Posterior vena cava (tissue), 2 donors: ENCODE measurements at places on chromosomes 11 and 22.

GRCh38 chr11:61589961-61590360 lies 9.1 kb upstream of the SYT7 start:
- no peak for DNase-seq

DNA sequence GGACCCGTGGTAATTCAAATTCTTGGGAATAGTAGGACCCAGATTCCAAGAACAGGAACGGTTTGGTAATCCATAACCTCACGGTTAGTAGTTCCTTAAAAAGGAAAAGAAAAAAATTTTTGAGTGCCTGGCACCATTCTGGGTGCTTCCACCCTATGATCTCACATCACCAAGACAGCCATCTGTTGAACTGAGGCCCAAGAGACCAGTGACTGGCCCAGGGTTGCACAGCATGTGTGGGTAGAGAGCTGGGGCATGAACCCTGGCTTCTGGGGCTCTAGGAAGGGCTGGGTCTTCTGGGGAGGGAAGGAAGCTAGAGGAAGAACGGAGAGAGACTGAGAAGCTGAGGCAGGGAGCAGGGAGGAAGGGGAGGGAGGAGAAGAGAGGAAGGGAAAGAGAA lies 4.7 kb upstream of the SPI1 start:
- DNase-seq, result peak; percentile 66

GRCh38 chr22:31626427-31627150 lies 35.4 kb downstream of the PISD start:
- peak; percentile 92 for DNase-seq

DNA sequence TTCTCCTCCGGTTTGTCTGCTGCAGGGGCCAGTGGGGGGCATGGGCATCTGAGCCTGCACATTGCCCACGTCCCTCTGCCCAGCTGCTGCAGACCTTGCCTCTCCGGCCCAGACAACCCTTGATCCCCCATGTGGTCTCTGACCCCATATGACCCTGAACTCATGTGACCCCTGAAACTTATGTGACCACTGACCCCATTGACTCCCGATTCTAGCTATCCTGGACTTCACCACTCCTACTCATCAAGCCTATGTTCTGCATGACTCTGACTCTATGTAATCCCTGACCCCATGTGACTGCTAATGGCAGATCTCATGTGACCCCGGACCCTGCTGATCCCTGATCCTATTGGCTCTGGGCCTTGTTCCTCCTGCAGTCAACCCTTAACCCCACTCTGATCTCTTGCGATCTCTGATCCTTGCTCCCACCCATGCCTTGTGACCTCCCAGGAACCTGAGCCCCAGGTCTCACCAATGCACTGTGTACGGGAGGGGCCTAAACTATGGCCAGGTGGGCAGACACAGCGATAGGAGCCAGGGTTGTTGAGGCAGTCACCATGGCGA lies 5.7 kb downstream of the LTBP3 start:
- no peak for DNase-seq

DNA sequence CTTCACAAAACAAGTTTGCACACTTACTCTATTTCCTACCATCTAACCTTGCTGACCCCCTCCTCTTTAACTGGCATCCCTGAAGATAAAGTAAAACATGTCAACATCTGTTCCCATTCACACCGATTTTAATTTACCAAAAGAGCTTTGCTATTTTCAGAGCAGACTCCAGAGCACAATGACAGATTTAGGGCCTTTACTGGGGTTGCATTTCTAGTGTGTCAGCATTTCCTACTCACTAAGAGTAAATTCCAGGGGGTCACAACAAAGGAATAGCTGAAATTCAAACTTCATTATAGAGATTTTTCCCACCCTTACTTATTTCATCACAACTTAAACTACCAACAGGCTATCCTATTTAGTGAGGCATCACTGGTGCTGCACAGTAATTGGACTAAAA lies 60.8 kb downstream of the SOX6 start:
- DNase-seq, result no peak

- DNase-seq, result peak; percentile 87
Observed at GRCh38 chr22:41620589-41621098, at the start of gene DESI1. DESI1 (minus strand) TSS chr22:41621043; CDS start chr22:41620839, 204 bp downstream.

DNA sequence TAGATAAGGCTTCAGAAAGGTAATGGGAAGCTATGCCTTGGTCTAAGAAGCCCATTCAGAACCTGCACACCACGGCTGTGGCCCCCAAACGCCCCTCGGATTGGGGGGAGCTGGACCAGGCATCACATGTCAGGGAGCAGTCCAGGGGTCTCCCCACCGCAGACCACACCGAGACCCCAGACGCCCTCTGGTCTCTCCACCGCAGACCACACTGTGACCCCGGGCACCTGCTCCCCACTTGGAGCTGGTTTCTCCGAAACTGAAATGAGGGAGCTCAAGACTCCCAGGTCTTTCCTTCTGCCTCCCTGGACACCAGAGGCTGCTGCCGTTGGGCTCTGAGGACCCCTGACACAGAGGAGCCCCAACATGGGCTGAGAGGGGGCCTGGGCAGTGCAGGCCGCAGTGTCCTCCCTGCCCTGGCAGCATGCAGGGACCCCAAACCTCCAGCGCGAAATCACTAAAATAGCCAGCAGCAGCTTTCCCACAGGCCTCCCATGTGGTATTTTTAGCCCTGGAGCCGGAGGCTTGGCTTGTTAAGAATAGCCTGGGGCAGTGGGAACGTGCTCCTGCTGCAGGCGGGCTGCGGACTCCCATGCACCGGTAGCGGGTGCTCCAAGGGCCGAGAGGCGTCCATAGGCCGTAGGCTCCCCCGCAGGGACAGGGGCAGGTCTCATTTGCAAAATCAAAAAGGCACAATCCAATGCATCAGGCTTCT lies 7.7 kb downstream of the LINC01488 start:
- DNase-seq, result peak; percentile 71

GRCh38 chr11:15836795-15837194 lies 519.6 kb downstream of the SOX6 start:
- DNase-seq, result no peak

- DNase-seq, result no peak
Observed at GRCh38 chr11:94297985-94298576, 6.3 kb upstream of the IZUMO1R start.

GRCh38 chr11:65300621-65301275 lies 13.9 kb upstream of the CDC42EP2 start:
- DNase-seq, result peak; percentile 62

DNA sequence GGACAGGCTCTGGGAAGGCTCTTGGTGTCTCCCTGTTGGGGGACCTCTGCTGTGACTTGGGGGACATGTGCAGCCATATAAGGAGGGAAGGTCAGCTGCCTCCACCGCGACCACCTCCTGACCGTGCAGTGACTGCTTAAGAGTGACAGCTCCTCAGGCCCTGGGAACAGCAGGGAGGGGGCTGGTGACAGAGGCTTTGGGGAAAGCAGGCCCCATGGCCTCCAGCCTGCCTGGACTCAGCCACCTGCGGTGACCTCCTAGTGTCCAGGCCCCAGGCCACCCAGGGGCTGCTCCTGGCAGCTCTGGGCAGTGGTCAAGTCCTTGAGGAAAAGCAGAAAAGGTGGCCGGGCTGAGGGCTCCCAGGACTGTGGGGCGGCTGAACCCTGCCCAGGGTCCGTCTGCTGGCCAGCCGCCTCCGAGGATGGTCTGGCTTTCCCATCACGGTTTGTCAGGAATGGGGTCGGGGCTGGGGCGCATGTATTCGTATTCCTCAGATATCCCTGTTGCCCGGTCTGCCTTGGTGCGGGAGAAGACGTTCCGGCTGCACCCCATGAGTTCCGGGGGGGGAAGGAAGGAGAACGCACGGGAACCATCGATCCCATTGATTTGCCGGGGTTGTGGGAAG lies 96.8 kb downstream of the WNT7B start:
- peak; percentile 73 for DNase-seq

DNA sequence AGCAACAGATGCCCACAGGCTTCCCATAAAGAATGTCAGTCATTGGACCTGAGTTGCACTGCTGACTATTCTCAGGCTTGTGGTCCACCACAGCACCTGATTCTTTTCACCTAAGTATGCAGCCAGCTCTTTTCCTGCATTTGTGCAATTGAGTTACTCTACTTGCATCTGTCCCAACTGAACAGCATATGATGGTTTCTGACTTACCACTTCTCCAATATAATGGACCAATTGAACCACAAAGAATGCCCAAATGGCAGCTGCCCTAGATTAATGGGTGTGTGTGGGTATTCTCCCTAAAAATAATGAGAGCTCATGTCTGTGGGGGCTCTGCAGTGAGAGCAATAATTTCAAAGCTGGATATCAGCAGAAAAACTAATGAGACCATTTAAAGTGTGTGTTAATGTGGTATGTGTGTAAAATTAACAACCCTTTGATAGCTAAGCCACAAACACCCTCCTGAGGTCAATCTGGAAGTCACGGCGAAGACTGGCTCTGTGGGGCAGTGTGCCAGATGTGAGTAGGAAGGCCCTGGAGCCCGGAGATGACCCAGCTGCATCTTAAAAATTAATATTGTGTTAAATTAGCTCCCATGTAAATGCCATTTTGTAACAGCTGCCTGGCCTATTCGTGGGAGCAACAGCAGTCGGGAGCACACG lies 43.8 kb downstream of the SC5D start:
- no peak for DNase-seq

GRCh38 chr22:27877501-27877900 lies 41.6 kb downstream of the PITPNB start:
- DNase-seq, result no peak

- no peak for DNase-seq
Observed at GRCh38 chr11:4025248-4025966, 69.2 kb upstream of the RRM1 start.

GRCh38 chr11:44729713-44730112 lies 3.0 kb downstream of the TSPAN18 start:
- no peak for DNase-seq

GRCh38 chr11:101668236-101668635 lies 84.4 kb upstream of the TRPC6 start:
- DNase-seq, result no peak

DNA sequence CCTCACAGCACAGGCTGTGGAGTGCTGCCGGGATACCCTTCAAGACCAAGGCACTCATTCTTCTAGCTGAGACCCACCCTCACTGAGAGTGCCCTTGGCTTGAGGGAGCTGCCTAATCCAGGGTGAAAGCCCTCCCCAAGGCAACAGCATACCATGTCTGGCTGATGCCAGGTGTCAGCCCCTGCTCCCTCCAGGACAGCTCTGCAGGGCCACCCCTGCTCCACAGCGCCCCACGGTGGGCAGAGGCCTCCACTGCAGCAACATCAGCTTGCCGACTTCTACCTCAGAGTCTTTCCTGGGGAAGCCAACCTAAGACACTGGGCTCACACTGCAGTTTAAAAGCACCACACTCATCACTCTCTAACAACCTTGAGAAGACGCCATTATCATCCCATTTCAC lies 29.0 kb downstream of the TTLL1 start:
- DNase-seq, result no peak

GRCh38 chr11:59957094-59957493 lies 6.7 kb upstream of the OOSP4A start:
- no peak for DNase-seq

DNA sequence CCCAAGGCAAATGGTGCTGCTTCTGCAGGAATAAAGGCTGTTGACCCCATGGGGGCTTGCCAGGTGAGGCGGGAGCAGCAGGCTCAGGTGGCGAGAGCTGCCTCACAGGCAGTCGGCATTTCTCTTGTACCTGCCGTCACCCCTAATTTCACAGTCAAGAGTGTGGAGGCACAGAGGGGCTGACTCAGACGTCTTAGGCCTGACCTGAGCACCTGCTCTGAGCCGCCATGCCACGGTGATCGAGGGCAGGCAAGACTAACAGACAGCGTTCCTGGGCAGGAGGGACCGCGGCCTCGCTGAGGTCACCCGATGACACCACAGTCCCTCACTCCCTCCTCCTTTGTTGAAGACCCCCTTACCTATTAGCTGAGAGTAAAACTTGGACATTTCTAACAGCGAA lies 5.2 kb downstream of the ALG12 start:
- no peak for DNase-seq

- no peak for DNase-seq
Observed at GRCh38 chr11:39860931-39861330, 1598.5 kb downstream of the LRRC4C start.
